ENCODE measurements at places on chromosomes 13 and 19.

GRCh38 chr19:50478901-50479715 is 2.5 kb upstream of the GARIN5A start:
- DNase-seq = no peak

GRCh38 chr13:77878190-77878589 is 40.4 kb downstream of the EDNRB start:
- no peak for DNase-seq

GRCh38 chr19:19062454-19063182 is 1.2 kb upstream of the SLC25A42 start:
- no peak for DNase-seq

DNA sequence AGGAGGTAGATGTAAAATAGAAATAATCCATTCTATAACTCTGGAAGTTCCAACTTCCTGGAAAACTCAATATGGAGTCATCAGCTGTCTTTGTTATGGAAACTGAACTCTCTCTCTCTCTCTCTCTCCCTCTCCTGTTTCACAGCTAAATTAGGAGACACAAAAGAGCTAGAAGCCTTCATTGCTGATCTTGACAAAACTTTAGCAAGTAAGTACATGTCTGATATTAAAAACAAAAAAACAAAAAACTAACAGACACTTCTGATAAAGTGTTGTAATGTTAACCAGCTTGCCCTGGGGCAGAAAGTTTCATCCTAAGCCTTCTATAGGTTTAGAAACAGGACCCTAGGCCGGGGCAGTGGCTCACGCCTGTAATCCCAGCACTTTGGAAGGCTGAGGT is 11.3 kb downstream of the RGCC start:
- DNase-seq = no peak

- DNase-seq = no peak
These were observed 17.5 kb upstream of the KBTBD6 start for GRCh38 chr13:41150058-41150457.

DNA sequence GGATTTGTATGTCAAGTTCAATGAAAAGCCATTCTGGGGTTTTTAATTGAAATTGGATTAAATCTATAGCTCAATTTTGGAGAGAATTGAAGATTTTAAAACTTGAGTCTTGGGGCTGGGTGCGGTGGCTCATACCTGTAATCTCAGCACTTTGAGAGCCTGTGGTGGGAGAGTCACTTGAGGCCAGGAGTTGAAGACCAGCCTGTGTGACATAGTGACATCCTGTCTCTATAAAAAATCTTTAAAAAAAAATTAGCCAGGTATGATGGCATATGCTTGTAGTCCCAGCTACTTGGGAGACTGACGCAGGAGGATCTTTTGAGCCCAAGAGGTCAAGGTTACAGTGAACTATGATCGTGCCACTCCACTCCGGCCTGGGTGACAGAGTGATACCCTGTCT is 41.2 kb downstream of the VAV1 start:
- no peak for DNase-seq

DNA sequence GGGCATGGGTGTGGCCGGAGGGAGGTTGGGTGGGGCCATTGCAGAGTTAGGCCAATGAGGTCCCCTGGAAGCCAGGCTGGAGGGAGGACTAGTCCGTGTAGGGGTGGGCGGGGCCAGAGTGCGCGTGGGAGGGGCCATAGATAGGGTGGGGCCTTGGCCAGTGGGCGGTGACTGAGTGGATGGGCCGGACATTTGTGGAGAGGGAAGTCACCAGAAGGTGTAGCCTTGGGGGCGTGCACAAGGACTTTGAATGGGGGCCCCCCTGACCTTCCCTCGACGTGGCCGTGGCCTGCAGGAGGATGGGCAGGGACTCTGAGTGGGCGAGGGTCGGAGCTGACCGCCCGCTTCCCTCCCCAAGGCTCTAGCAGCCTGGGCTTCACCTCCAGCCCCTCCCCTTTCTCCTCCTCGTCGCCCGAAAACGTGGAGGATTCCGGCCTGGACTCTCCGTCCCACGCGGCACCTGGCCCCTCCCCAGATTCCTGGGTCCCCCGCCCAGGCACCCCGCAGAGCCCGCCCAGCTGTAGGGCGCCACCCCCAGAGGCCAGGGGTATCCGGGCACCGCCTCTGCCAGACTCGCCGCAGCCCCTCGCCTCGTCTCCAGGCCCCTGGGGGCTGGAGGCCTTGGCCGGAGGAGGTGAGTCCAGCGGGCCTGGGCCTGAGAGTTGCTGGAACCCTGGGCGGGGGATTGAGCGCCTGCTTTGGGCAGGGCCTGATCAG is 16.5 kb upstream of the B3GNT3 start:
- no peak for DNase-seq

GRCh38 chr19:42333975-42334696 is 8.7 kb downstream of the MEGF8 start:
- no peak for DNase-seq

DNA sequence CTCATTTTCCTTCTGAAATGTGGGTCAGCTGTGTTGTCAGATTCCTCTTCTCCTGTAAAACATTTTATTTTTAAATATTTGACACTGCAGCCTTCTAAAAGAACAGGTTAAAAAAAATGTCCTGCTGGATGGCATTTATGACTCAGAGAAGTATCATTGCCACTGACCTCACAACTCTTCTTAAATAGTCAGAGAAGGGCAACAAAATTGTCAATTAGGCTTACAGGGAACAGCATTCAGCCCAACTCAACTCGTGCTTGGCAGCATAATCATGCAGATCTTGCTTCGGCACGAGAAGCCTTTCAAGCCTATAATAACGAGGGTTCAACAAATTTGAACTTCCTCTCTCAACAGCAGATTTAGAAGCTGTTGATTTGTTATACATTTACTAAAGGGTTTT is 296.7 kb upstream of the DACH1 start:
- DNase-seq = no peak

- DNase-seq = no peak
These were observed 112.7 kb upstream of the TSHZ3 start for GRCh38 chr19:31461814-31462539.

GRCh38 chr13:101584331-101584730 is 131.9 kb downstream of the ITGBL1 start:
- DNase-seq = no peak

GRCh38 chr13:98157188-98157587 is 14.3 kb downstream of the FARP1 start:
- DNase-seq = no peak

DNA sequence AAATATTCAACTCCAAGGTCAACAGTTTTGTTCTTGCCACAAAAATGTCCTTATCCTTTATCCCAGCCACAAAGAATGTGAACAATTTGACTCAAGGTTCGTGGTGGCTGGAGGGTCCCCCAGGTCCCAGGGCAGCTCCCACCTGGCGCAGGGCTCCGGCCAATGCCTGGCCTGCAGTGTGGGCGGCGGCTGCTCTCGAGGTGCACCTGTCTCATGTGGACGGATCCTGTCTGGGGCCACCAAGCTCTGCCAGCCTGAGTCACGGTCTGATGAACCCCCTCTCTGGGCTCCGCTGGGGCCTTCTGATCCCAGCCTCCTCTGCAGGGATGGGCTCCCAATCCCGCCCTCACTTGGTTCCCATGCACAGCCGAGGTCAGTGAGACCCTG is 49.4 kb downstream of the GAS6 start:
- DNase-seq = no peak

- no peak for DNase-seq
These were observed at the start of gene GNA15 for GRCh38 chr19:3135961-3136683. Gene GNA15, plus strand, starts transcription at chr19:3136033. Its CDS starts 418 bp downstream, at chr19:3136451.

- DNase-seq = no peak
These were observed 2.6 kb downstream of the VMAC start for GRCh38 chr19:5907241-5907640.
